ENCODE measurements at places on chromosomes 2 and 18.

GRCh38 chr18:7459851-7460770, 107.0 kb upstream of the PTPRM start:
- no peak for DNase-seq

GRCh38 chr2:30425326-30425725, 21.7 kb upstream of the LCLAT1 start:
- DNase-seq, result no peak

- no peak for DNase-seq
Measured at GRCh38 chr2:197296835-197297234, 13.7 kb downstream of the ANKRD44 start.

GRCh38 chr18:6449213-6449612, 34.5 kb upstream of the L3MBTL4 start:
- DNase-seq, result no peak

GRCh38 chr2:235002198-235003095, 50.6 kb downstream of the SH3BP4 start:
- no peak for DNase-seq

- no peak for DNase-seq
Measured at GRCh38 chr2:222381566-222381965, 42.8 kb upstream of the SGPP2 start.

GRCh38 chr18:45621061-45621511, 5.8 kb downstream of the SLC14A2 start:
- peak; percentile 16 for DNase-seq

Measured in activated T-cell treated with anti-CD3 and anti-CD28 coated beads for 48 hours (primary cell).